ENCODE measurements at places on chromosomes 11 and 22.
A peak's percentile ranks its signal among the peaks of the same experiment; 100 is the strongest.

DNA sequence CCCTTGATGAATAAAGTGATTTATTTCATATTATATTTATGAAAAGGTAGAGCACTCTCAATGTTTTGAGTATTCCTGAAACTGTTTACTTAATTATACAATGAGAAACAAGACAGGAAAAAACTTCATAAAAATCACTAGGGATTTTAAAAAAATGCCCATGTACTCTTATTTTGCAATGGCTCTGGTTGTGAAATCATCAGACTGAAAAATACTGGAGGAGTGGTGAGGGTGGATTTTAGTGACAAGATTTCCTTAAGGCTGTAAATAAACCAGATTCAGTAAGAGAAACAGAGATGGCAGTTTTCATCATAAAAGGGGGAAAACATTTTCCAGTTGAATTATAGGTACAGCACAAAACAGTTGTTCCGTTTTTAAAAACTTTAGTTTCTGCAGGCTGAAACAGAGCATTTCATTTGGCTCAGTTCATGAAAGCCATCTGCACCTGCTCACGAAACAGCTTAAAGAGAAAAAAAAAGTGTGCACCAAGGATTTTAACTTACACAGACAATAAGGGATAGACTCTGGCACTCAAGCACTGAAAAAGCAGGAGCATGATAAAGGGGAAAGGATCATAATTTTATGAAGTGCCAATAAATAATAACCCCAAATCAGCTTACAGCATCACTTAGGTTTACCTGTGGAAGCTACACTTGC is 100.7 kb downstream of the MAML2 start:
- no peak for DNase-seq

DNA sequence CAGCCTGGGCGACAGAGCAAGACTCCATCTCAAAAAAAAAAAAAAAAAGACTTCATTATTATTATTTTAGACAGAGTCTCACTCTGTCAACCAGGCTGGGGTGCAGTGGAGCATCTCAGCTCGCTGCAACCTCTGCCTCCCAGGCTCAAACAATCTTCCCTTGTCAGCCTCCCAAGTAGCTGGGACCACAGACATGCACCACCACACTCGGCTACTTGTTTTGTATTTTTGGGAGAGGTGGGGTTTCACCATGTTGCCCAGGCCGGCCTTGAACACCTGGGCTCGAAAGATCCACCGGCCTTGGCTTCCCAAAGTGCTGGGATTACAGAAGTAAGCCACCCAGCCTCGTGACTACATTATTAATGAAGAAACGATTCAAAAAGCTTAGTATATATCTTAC is 5.3 kb upstream of the TYMP start:
- peak; percentile 63 for DNase-seq

DNA sequence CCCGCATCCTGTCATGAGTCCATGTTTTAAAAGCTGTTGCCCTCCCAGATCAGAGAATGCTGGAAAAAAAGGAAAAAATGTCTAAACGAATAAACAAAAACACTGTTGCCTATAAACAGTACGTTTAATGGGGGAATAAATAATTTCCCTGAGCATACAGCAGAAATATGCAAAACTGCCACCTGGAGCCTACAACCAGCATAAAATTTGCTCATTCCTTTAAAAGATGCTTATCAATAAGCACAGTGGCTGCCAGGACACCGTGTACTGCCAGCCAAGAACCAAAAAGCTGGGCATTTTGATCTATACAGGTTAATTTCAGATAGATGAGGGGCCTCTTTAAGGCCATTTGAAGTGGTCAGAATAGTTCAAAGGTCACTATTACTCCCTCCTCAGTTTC is 5.7 kb upstream of the CPT1A start:
- DNase-seq, result no peak

- DNase-seq, result no peak
These were observed 88.4 kb upstream of the SLC22A12 start for GRCh38 chr11:64502634-64503033.

- no peak for DNase-seq
These were observed 90.4 kb upstream of the CLPB start for GRCh38 chr11:72524711-72525110.

- DNase-seq, result peak; percentile 62
These were observed 2.0 kb upstream of the SYT12 start for GRCh38 chr11:67020949-67021348.

DNA sequence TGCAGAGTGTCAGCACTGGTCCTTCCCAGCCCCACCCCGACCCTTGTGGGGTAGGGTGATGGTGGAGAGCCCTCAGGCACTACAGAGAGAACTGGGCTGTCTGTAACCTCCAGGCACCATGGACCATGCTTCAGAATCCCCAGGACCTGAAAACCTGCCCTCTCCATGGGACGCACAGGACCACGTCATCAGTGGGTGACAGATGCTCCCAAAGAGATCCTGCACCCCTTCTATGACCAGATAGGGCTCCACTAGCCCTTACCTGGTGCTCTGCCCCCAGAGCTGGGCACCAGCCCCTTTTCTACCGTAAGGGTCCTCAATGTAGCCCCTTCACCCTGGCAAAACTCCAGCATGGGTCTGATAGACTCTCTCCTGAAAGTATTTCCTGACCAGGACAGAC is 165.9 kb upstream of the NECTIN1 start:
- no peak for DNase-seq

GRCh38 chr22:28742562-28742962 is 723 bp downstream of the HSCB start:
- no peak for DNase-seq

- DNase-seq, result no peak
These were observed 35.8 kb downstream of the FCHSD2 start for GRCh38 chr11:73106347-73106746.

DNA sequence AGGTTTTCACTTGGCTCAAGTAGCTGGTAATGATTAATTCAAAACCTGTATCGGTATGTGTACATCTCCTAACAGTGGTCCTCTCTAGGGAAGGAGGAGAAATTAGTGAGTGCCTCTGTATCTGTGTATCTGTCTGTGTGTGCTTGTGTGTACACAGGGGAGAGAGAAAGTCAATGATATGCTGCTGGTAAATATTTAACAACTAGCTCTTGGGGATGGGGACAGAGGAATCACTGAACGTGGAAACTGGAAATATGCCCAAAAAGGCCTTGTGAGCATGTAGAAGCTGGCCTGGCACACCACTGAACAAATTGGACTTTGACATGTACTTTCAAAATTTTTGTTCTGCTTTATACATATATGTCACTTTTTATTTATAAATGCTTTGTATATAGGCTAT is 214.0 kb upstream of the SYN3 start:
- DNase-seq, result no peak

- no peak for DNase-seq
These were observed 101.6 kb upstream of the RTL6 start for GRCh38 chr22:44599500-44600140.

DNA sequence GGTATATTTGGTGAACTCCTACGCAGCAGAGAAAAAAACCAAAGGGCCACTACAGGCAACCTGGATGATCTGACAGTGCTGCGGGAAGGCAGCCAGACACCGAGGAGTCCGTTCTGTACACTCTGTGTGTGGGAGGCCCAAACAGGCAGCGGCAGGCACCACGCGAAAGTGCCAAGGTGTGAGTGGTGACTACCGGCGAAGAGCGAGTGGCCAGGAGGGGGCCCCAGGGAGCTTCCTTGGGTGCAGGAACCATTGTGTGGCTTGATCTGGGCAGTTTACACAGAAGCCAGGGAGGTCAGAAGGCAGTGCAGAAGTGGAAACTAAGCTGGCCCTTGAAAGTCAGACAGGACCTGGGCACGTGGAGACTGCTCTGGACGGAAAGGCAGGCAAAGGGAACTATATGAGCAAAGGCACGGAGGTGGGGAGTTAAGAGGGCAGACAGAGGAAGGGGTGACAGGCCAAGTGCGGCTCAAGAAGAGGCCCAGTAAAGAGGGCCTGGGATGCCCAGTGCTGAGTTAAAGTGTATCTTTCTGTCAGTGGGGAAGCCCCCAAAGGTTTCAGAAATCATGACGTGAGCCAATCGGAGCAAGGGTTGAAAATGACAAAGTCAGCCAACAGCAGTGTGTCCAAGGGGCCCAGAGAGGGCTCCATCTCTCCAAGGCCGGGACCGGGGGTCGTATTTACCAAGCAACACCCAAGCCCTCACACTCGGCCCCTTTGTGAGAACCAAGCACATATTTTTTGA is 10.6 kb downstream of the TMEM184B start:
- peak; percentile 83 for DNase-seq

DNA sequence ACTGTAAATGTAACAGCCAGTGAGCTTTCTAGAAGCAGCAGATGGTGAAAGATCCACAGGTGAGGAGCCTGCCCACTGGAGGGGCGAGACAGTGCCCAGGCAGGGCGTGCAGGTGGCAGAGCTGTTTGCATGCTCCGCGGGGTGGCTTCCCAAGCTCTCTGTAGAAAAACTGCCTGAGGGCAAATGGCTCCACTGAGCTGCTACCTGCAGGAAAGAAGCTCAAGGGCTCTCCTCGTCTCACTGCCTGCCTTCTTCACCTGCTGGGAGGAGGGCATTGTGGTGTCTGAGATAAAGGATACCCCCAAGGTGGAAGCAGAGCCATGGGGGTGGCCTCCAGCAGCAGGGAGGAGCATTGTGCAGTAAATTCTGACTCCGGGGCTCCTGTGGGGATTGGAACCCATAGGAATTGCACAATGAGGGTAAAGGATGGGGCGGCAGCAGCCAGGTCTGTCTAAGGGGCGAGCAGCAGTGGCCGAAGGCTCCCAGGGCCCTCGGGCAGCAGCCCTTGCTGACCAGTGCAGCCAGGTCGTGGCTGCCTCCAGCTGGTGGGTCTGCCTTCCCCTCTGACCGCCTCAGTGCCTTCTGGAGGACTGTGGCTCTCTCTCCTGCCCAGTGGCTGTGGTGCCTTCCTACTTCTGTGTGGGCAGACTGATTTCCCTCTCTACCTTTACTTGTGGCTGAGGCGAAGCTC is 28.0 kb upstream of the CABP7 start:
- no peak for DNase-seq

- DNase-seq, result no peak
These were observed 251 bp downstream of the SHISA8 start for GRCh38 chr22:41914611-41915034.

GRCh38 chr11:66868726-66869566 is 12.1 kb downstream of the LRFN4 start:
- peak; percentile 86 for DNase-seq

- no peak for DNase-seq
These were observed 67.8 kb upstream of the ADORA2A start for GRCh38 chr22:24359452-24360120.

GRCh38 chr11:70766901-70767300 is 368.6 kb downstream of the CTTN start:
- no peak for DNase-seq

GRCh38 chr11:111344032-111344431 is 35.0 kb downstream of the POU2AF1 start:
- peak; percentile 9 for DNase-seq

- no peak for DNase-seq
These were observed 154.0 kb downstream of the MN1 start for GRCh38 chr22:27647540-27647939.

DNA sequence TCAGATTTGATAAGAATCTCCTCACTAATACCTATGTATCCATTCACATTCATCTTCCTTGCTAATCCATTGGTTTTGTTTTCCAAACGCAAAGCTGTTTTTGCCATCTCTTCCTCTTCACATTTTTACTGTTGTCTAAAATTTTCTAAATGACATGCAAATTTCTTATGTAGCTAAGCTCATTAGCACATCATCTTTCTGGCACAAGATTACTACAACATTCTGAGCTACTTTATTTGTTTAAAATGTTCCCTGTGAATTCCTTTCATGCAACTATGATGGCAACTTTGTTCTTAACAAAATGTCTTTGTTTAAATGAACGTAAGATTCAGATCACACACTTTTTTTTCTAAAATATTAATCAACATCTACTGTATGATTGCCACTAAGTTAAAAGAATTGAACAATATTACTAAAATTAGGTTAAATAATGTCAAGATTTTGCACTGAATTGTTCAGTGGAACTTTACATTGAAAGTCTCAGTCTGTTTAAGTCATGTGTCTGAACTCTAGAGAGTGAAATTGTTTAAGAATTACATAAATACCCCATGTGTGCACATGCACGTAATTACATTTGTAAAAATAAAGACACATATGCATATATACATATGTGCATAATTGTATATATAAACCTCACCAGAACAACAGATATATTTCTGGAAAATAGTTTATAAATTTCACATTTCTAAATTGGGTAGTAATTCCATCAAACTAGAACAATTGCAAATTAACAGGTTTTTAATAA is 688.4 kb downstream of the CNTN5 start:
- DNase-seq, result no peak

GRCh38 chr11:9280655-9281301 is 15.6 kb upstream of the DENND5A start:
- DNase-seq, result peak; percentile 88

DNA sequence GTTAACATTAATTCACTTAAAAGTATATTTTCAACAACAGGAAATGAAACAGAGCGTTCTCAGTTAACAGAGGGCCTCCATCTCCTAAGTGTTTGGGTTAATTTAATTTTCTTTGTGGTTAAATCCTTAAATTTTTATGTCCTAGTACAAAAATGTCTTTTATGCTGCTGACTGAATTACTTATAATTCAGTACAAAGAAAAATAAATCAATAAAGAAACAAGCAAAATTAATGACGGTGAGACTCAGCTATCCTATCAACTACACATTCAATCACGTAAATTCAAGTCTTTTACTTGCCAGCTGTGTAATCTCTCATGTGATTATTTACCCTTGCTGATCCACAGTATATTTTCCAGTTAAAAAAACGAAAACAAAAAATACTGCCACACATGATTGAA is 81.4 kb downstream of the BBOX1 start:
- DNase-seq, result no peak

DNA sequence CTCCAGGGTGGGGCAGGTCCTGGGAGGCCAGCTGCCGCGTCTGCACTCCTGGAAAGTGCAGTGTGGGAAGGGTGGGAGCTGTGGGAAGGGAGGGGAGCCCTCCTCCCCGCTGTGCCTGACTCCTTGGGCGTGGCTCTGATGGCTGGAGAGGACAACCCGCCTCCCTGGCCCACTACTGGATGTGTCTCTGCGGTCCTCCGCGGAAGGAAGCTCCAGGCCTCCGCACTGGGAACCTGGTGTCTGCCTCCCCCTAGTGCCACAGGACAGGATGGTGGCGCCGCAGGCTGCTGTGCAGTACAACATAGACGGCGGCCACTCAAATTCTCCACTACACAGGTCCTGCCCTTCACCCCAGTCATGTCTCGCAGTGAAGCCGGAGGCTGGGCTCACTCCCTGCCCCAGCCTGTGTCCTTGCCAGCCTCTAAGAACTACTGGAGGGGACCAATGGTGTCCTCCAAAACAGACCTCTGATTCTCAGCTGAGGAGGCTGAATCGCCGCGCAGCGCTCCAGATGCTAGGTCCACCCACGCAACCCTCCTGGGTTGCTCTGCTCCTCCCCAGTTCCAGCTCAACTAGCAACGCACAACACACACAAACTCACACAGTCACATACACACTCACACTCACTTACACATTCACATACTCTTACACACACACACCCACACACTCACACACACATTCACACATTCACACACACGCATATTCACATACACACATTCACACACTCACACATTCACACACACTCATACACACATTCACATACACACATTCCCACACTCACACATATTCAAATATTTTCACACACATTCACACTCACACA is 12.4 kb upstream of the DSCAML1 start:
- peak; percentile 27 for DNase-seq

- DNase-seq, result peak; percentile 71
These were observed 776 bp downstream of the NLRX1 start for GRCh38 chr11:119169282-119169719.
